ENCODE measurements at places on chromosomes 3 and 15.

GRCh38 chr3:114404590-114404989 lies 110.8 kb downstream of the TIGIT start:
- DNase-seq = no peak

DNA sequence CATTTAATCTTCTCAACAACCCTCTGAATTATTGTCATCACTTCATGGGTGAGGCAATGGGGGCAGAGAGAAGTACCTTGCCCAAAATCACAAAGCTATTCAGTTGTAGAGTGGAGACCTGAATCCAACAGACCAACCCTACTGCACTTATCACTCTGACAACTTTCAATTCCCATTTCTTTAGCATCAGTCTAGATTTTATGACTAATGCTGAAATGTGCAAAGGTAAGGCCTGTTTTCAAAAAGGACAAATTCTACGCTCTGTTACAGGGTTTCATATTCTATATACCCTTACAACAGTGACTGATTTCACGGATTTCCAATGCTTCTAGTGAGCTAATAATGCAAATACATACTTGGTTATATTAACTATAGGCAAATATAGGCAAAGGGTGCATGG lies 286.0 kb downstream of the ADAMTS17 start:
- no peak for DNase-seq

GRCh38 chr15:67533873-67534272 lies 8.6 kb upstream of the MAP2K5 start:
- no peak for DNase-seq

- DNase-seq = no peak
Observed at GRCh38 chr15:98083203-98083910, 122.9 kb downstream of the ARRDC4 start.

DNA sequence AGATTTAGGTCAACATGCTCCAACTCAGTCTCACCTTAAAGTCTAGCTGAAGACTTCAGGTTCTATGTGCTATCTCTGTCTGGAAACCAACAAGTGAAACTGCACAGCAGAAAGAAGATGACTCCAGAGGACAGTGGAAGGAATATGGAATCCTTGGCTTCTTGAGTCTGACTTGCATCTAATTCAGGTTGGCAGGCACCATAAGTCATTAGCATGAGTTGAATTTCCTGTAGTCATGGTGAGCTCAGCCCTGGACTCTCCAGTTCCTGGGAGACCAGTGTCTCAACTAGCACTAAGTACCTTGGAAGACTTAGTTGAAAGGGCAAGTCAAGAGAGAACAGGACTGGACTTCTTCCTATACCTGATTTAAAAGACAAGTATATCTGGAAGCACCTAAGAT lies 129.7 kb downstream of the DTWD1 start:
- no peak for DNase-seq

DNA sequence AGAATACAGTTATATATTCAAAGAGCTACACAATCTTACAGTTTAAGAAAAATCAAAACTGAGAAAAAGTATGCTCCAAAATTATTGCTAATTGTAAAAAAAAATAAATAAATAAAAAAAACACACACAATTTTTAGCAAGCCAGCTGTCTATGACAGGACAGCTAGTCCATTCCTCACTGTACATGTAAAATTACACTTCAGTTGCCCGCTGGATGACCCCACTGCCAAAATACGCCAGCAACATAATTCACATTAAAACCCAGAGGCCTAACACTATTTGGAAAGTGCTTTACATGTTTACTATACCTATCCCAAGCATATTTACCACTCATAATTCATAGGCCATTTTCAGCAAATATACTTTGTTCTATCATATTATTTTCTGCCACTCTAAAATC lies 5.8 kb downstream of the MYO9A start:
- no peak for DNase-seq

- DNase-seq = no peak
Observed at GRCh38 chr3:26960382-26960781, 337.8 kb downstream of the LRRC3B start.

DNA sequence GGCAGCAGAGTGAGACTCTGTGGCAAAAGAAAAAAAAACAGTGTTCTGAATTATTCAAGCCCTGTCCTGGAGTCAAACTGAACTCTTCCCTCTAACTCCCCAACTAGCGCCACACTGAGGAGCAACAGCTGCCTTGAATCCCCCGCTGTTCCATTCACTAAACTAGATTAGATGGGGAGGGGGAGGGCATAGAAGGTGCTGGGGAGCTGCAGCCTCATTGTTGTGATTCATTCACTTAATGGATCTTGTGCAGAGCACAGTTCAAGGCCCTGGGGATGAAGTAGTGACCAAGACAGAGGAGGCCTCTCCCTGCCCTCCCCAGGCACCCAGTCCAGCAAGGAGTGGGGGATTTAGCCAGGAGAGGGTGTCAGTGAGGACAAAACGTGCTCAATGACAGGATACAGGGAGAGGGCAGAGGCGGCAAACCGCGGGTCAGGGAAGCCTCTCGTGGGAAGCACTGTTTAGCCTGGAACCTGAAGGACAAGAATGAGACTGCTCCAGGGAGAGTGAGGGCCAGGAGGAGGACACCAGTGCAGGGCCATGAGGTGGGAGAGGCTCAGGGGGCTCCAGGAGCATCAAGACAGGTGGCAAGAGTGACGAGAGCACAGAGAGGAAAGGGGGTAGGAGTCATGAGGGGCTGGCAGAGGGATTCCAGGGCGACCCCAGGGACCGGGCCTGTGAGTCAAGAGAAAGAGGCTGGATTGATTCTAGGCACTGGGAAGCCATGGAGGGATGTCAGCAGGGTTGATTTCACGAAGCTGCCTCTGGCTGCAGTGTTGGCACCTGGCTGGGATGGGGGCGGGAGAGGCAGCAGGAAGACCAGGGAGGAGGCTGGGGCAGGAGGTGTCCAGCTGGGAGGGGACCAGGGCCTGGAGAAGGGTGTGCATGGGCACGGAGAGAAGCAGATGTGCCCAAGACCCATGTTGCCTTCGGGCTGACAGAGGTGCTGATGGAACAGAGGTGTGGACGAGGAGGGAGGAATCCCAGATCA lies 31.4 kb downstream of the ALS2CL start:
- no peak for DNase-seq

DNA sequence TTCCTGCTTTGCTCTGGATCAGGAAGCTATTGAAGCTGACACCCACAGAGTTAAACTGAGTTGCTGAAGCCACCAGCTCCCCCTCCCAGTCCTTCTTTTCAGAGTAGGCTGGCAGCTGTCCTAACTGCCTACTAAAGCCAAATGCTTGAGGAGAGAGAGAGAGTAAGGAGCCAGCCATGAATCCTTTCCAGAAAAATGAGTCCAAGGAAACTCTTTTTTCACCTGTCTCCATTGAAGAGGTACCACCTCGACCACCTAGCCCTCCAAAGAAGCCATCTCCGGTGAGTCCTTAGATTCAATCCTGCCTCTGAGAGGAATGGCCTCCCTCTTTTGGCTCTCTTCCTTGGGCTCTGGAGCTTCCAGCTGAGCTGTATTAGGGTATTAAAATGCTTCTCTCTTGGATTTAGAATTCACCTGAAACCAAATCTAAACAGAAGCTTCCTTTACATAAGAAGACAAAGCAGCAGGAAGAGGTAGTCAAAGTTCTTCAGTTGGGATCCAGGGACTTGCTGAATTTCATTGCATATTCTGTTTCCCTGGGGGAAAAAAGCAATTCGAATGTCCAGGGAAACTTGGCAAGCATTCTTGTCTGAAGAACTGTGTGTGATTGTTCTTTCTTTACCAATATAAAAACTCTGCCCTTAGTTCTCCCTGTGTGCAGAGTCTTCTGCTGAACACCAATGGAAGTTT lies at the start of gene SLC15A2:
SLC15A2 (plus strand) TSS at position 101 of the 690 bp plus-strand sequence; CDS start at position 177, 76 bp downstream.
- DNase-seq = no peak

DNA sequence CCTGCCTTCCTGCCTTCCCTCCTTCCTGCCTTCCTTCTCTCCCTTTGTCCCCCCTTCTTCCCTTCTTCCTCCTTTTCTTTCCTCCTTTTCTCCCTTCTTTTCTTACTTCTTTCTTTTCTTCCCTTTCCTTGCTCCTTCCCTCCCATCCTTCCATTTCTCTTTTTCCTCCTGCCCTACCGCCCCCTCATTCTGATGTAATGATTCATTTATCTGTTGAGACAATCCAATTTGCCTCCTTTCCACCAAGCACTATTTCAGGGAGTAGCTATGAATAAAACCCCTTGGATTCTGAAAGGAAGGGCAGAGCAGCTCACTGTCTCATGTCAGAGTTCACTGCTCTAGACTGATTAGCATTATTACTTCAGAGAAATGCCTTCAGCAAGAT lies 462.6 kb downstream of the PDCD6IP start:
- DNase-seq = no peak

GRCh38 chr3:31086698-31087097 lies 192.2 kb upstream of the GADL1 start:
- DNase-seq = no peak

DNA sequence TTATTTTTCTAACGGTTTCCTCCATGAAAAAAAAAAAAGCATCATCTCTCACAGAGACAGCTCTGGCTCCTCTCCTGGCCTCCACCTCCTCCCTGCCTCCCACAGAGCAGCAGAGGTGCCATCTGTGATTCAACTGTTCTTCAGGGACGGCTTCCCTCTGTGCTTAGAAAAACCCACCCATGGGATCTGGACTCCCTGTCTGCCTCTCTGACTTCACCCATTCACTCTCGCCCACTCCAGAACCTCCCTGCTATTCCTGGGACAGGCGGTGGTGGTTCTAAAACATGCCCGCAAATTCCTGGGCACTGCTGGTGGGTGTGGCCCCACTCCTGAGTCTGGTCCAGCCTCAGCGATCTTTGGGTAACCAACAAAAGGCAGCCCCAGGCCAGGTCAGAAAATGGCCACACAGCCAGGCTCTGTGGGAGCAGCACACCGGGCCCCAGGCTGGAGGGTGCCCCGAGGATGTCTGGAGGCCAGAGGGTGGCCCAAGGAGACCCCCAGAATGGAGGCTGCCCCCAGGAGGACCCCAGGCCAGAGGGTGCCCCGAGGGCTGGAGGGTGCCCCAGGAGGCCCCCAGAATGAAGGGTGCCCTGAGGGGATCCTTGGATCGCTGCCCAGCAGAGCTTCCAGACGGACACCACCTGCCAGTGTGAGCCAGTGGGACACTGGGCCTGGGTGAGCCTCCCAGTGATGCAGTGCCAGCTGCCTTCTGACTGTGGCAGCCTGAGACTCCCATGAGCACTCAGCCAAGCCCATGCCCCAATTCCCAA lies 2.6 kb upstream of the CHST13 start:
- no peak for DNase-seq

DNA sequence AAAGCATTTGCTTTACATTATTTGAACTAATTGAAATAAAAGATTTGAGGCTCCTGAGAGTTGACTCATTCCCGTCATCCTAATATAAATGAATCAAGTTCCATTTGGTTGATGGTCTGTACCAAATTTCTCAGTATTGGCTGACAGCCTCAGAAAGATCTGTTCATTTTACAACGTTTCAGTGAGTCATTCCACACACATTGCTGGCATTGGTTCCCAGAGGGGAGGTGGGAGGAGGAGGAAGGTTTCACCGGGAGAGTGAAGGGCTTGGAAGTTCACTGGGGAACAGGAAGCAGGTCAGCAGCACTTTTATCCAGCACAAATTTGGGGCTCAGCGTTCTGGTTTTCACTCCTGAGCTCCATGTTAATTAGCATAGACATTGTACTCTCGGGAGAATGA lies 176.7 kb upstream of the CADPS start:
- DNase-seq = no peak

- DNase-seq = no peak
Observed at GRCh38 chr3:81624756-81625155, 136.7 kb downstream of the GBE1 start.

GRCh38 chr3:40765884-40766283 lies 241.1 kb downstream of the ZNF621 start:
- no peak for DNase-seq

DNA sequence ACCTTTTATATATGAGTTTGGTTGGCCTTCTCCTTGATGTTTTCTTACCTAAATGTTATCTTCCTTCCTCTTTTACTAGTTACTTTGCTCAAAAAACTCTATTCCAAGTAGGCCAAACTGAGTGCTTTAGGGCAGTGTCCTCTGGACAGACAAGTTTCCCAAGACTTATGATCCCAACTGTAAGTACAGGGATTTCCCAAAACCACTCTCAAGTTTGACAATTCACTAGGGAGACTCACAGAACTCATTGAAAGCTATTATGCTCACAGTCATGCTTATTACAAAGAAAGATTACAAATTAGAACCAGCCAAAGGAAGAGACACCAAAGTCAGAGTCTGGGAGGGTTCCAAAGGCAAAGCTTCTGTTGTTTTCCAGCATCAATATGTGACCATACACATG lies 534.2 kb upstream of the ALCAM start:
- DNase-seq = no peak

DNA sequence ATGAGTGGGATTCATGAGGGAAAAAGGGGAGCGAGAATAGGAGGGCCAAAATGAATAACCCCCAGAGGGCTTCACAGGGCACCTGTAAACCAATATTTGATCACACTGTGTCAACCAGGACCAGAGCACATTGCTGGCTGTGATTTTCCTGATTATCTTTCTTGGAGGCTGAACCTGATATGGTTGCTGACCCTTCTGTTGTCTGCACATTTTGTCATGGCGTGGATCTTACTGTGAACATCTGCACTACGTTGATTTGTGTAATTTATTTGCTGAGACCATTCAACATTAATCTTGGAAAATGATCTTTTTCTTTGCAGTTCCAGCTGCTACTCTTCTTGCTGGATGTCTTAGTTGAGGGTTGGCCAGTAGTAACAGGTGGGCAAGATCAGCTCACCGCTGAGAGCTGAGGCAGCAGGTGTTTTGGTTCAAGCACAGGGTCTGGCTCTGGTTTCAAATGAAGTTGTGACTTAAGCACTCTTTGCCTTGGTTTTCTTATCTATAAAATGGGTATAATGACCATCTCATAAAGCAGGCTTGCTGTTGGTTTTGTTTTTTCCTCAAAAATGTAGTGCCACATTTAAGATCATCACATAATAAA lies 61.2 kb downstream of the ARHGEF26 start:
- DNase-seq = no peak

GRCh38 chr3:181329024-181329423 lies 339.5 kb upstream of the DNAJC19 start:
- DNase-seq = no peak

DNA sequence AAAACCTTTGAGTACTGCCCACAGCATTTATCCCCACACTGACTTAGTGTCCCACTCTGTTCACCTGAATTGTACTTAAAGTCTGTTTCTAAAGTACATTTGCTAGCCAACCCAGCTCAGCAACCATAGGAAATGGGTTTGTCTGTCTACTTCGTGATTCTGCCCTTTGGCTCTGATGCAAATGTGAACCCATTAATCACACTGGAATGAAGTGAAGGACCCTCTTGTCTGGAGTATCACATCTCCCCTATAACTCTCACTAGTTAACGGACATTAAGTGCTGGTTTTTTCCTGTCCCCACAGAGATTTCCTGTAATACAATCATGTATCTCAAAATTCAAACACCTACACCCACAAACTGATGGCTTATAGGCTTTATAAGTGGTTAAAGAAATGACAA lies 20.5 kb downstream of the EID1 start:
- DNase-seq = no peak

- peak; percentile 76 for DNase-seq
Observed at GRCh38 chr15:99279290-99279689, 28.0 kb downstream of the LRRC28 start.

DNA sequence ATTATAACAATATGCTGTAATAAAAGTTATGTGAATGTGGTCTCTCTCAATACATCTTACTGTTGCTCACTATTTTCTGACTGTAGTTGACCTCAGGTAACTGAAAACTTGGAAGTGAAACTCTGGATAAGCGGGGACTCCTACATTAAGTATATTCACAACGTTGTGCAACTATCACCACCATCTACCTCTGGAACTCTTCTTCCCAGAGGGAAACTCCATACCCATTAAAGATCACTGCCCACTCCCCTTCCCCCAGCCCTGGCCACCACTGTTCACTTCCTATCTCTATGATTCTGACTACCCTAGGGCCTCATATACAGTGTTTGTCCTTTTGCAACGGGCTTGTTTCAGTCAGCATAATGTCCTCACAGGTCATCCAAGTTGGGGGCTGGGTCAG lies 20.7 kb downstream of the SLCO3A1 start:
- no peak for DNase-seq
